ENCODE measurements at places on chromosomes 6 and 20.

- no peak for DNase-seq
Observed at GRCh38 chr6:5125152-5126006, 40.2 kb downstream of the PPP1R3G start.

DNA sequence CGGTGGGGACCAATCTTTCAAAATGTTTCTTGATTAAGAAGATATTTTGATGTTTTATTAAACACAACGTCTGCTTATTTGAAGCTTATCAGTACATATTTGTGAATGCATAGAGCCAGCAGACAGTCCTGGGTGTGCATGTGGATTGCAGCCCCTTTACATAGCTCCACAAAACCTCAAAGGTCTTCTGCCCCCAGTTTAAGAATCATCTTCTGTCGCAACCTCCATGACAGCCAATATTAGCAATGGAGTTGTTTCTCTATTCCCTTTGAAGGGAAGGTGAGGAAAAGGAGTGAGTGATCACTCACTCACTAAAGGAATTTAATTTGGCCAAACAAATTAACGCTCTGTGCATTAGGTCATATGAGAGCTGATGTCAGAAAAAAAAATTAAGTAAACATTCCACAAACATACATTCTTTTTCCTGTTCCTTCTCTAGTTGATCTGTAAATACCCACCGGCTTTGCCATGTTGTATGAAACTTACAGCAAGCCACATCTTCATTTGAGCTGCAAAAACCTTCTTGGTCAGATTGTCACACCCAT, 152.9 kb downstream of the SIM1 start:
- no peak for DNase-seq

DNA sequence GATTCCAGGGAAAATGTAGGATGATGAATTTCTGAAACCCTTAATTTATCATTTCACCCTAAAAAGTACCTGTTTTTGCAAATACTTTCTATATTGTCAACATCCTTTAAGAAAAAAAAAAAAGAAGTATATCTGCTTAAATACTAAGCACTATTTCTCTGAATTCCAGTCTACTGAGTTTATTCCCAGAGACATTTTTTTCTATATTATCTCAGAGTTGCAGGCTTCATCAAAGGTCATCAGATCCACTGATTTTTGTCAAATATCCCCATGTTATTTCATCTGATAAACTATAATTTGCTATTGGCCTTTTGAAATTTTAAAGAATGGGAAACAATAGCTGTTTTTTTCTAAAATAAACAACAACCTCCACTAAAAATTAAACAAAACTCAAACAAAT, 357.6 kb upstream of the ID4 start:
- DNase-seq = no peak

DNA sequence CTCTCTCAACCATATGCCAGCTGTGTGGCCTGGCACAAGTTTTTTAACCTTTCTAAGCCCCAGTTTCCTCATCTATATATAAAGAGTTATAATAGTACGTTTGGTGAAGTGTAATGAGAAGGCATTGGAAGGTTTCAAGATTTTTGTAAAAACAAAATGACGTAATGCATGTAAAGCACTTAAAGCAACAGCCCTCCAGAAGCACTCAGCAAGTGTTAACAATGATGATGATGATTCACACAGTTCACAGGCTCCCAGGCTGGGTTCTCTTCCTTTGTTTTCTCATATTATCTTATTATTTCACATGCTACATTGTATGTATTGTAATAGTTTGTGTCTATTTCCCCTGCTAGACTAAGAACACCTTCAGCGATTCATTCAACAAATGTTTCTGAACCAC, 6.2 kb downstream of the CEP250 start:
- no peak for DNase-seq

All from stimulated activated CD4-positive, alpha-beta T cell treated with anti-CD3 and anti-CD28 coated beads, Interleukin-15, amount 100 ng/mL, for 1 hour (primary cell).